NCI-H1105 (cell line): ENCODE measurements at places on chromosomes 2 and 18.

DNA sequence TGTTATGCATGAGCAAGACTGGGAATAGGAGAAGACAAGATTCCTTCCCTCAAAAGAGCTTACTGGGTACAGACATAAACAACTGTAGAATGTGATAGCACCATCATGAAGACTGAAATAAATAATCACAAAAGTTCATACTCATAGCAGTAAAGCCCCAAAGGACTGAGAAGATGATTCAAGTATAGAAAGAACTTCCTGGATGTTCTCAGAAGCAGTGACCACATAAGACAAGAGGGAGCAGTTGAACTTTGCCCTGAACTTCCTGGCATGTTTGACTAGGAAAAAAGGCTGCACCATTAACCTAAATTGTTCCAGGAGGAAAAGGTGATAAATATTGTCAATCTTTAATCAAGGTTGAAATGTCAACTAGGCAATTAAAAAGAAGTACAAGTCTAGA, 57.8 kb upstream of the CCDC141 start:
- DNase-seq = no peak

DNA sequence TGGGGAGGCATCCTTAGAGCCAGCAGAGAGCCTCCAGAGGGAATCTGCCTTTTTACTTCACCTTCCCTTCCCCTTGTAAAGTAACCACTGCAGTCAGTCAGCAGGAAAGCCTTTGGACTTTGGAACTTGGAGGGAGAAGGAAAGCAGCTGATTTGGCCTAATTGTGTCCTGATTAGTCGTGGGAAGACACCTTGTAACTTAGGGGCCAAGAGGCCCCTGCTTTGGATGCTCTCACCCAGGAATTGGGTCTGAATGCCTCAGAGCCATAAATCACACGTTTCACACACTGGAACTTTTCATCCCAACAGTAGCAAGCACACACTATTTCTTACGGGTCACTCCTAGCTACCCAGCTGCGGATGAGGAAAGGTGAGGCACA, 81.0 kb upstream of the PPM1B start:
- no peak for DNase-seq

GRCh38 chr2:68789603-68790002, 55.0 kb downstream of the ARHGAP25 start:
- DNase-seq = no peak

DNA sequence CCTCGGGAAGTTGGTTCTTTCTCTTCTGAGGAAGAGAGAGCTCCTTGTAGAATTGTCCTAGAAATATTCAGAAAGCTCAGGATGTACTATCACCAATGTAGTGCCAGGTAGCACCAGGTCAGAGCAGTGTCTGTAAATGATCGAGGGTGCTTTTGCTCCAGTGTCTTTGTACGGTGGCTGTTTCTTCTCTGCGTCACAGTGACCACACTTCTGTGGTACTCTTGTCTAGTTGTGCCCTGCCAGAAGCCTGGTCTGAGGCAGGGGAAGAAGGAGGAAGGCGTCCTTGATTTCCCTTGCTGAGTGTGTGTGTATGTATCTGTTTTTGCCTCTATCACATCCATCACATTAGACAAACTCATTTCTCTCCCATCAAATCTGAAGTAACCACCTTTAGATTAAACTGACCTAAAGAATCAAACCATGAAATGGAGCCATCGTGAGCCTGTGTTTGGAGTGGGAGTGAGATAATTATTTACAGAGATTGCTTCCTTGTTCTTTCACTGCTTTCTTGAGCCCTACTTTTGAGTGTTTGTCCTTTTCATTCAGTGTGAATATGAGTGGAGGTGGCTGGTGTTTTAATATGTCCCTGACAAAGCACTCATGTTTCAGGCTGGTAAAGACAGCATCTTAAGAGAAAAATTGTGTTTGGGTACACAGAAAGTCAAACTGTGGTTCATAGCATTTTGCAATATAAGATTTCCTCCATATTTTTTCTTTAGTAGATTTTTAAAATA, 97.2 kb downstream of the ACOXL start:
- no peak for DNase-seq

DNA sequence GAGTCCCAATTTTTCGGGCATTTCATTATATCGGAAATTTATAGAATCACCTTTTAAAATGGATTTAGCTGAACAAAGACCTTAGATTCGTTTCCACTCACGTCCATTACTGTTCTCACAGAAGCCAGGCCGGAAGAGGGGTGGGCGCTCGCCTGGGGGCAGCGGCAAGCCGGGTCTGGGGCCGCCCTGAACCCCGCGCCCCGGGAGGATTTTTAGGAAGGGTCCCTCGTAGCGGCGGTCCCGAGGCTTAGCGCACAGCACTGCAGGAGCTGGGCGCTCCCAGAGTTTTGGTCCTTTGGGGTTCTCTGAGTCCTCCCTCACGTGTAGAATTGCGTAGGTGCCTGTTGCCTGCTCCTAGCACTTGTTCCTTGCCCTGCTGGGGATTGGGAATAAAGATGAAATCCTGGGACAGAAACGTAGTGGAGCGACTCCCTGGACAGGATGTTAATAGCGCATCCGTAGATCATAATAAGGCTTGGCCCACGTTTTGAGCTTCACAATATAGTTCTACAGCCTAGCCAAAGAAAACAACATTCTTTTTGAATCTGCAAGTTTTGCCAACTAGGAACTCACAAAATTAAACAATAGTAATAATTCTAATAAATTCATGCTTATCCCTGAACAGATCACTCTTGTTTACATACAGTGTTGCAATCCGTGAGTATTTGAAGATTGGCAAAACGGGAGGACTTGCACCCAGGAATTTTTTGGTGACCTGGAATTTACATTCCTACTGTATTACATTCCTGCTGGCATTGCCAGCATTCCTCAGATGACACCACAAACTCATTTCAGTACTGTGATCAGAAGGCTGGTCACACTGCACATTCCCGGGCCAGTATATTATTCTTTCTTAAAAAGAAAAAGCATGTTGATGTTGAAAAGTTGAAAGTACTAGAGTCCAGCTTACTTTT, 875 bp downstream of the C18orf63 start:
- no peak for DNase-seq

- DNase-seq = no peak
These were observed 74.5 kb downstream of the NEDD4L start for GRCh38 chr18:58118536-58118935.

DNA sequence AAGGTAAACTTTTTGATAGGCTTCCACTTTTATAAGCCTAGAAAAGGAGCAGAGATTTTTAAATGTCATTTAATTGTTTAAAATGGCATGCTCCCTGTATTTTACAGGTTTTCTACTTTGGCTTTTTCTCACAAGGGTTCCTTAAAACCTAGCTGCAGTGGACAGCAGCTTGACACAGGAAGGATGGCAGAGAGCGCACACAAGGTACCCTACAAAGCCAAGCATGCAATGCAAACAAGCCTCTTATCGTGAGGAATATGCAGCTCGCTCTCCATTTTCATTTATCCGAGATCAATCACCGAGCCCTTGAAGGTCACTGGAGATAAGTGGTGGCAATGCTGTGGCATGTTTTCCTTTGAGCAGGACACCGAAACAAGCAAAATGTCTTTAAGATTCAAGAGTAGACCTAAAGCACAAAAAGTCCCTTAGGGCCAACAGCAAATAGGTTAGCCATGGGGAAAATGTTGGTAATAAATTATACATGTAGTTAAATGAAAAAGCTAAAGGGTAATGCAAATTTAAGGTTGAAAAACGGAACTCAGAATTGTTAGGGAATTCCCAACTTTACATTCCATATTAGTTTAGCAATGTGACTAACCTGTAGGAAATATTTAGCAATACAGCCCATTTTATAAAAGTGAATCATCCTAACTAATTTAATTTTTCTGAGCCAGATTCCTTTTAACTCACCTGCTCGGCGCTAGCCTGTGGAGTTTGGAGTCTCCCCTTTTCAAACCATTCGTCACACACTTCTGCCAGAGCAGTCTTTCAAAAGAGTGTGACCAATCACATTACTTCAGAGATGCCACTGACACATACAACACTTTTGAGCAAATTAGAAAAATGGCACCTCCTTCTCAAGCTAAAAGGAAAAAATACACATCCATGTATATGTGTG, 337.9 kb upstream of the PKDCC start:
- no peak for DNase-seq

GRCh38 chr18:35466815-35467623, 30.7 kb downstream of the INO80C start:
- no peak for DNase-seq

GRCh38 chr2:114134146-114134545, 244.3 kb downstream of the ACTR3 start:
- no peak for DNase-seq

DNA sequence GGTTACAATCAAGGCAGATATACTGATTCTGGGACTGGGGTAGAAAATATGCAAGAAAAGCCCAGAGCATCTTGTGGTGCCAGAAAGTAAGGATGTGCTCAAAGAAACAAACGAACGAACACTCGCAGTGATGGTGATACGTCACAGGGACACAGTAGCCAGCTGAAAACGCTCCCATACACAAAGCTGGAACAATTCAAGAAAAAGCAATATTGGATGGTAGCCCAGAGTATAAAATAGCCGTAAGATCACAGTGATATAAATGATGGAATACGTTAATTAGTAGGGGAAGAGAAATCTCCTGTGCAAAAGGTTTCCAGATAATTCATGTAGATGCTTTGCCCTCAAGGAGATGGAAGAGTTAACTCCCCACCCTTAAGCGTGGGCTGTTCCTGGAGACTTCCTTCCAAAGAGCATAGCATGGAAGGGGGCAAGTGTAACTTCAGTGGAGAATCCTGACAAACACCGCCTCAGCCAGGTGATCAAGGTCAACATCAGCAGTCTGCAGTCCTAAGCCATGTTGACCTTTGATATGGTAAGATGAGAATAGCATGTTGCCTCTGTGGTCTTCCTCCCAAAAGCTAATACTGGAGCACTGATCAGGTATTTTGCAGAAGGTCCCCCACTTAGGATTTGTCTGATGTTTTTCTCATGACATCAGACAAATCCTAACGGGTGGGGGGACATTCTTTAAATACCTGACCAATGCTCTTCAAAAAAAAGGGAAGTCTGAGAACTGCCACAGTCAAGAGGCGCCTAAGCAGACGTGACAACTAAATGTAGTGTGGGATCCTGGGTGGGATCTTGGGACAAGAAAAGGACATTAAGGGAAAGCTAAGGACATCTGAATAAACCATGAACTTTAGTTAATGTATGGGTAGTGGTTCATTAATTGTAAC, 99.0 kb downstream of the NCK2 start:
- DNase-seq = no peak

- no peak for DNase-seq
These were observed 55.8 kb downstream of the TTC32 start for GRCh38 chr2:19846030-19846429.

DNA sequence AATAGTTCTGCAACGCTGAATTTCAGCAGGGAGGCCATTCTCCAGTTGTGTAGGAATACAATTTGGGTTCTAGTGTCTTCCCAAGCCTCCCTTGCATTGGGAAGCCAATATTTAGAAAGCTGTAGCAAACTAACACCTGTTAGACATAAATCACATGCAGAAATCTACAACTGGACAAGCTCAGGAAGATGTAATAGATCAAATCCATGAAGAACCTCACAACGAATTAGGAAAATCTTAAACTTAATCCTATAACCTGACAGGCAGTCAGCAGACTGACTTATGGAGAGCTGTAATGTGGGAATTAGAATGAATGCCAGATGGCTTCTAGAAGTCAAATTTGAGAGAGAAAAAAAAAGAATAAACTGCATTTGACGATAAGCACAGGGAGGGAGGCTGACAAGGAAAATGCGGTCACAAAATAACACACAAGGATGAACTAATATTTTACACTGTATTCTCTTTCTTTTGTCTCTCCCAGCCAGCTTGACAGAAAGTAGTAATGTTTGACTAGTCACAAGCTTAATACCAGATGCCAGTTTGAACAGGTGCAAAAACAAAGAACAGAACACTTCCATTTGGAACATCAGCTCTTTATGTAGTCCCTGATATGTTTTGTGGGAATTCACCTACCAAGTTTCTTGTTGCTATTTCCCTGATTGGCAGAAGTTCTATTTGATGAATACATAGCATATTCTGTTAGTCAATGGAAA, 50.8 kb upstream of the FANCL start:
- peak; percentile 9 for DNase-seq

GRCh38 chr18:49849331-49850217, 36.2 kb upstream of the ACAA2 start:
- DNase-seq = peak; percentile 91

GRCh38 chr2:105780606-105781005, 35.9 kb downstream of the NCK2 start:
- no peak for DNase-seq

- peak; percentile 15 for DNase-seq
These were observed 153.2 kb upstream of the MYT1L start for GRCh38 chr2:2484301-2484700.

DNA sequence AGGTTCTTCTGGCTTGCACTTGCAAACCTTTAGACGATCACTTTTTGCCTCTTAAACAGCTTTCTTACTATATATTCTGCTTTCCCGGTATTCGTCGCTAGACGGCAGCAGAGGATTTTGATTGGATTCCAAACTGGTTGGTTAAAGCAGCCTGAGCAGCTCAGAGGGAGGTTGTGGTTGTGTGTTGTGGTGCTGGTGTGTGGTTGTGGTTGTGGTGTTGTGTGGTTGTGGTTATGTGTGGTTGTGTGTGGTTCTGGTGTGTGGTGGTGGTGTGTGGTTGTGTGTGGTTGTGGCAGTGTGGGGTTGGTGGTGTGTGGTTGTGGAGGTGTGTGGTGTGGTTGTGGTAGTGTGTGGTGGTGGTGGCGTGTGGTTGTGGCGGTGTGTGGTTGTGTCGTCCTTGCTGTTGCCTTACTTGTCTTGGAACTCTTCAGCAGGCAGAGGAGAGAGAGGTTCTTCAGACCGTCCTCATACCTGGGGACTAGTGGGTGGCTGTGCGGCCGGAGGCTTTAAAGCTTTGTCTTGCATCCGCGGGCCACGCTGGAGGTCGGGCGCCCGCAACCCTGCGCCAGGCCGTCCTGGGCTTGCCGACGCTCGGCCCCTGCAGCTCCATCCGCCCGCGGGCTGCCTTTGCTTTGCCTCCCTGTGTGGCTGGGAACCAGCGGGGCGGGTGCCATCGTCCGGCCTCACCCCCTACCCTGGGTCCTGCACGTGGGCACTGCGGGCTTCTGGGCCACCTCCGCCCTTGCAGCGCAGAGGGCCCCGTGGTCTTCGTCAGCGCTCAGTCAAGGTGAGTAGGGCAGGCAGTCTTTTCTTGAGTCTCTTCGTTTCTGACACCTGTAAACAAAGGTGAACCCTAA, 190.8 kb downstream of the ARHGAP28 start:
- DNase-seq = no peak

- DNase-seq = no peak
These were observed 499 bp upstream of the LMAN1 start for GRCh38 chr18:59359576-59359952.

DNA sequence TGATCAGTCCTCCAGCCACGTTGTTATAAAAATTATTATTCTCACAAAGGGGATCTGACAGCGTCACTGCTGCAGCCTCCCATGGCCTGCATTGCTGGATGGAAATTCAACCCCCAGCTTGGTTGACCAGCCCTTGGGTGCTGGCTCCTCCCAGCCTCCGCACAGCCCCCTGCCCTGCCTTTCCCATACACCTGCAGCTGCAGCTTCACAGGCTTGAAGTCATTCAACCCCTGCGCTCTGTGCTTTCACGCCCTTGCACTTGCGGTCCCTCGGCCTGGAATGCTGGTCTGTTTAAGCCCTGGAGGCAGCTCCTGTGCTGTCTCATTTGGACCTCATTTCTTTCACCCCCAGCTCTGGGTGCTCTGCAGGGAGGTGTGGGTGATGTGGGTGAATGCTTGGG, 860 bp upstream of the CD8A start:
- no peak for DNase-seq
